Cardiac ventricle fibroblast (primary cell): ENCODE measurements at places on chromosomes 4 and X. TPM values are rescaled to one million over a fixed set of nuclear protein-coding genes. Genes with fewer than 3 reads are reported as not detected.

Gene XPNPEP2
- 81.5 and 86.4 TPM in 2 replicates for total RNA-seq

Gene EDNRA
- 5.1 and 6.6 TPM in 2 replicates for total RNA-seq

Gene ADGRG4
- total RNA-seq = not detected in 2 replicates

Gene C4orf33
- 4.9 and 5.5 TPM in 2 replicates for total RNA-seq

Gene EPHA5
- 0.06 TPM in 1 of 2 replicates, not detected in the other for total RNA-seq
